ENCODE measurements at places on chromosomes 2 and 18. TPM values are rescaled to one million over a fixed set of nuclear protein-coding genes. Genes with fewer than 3 reads are reported as not detected.

DSEL gene
- 2.6 TPM for total RNA-seq

KIAA2012 gene
- total RNA-seq: not detected

GKN1 gene
- not detected for total RNA-seq

FEV gene
- total RNA-seq: not detected

FN1 gene
- total RNA-seq: 3,127 TPM

TEKT4 gene
- not detected for total RNA-seq

VWA3B gene
- total RNA-seq: not detected

AKAIN1 gene
- not detected for total RNA-seq

C18orf54 gene
- total RNA-seq: 18.3 TPM

Data from bladder microvascular endothelial cell (primary cell).